ENCODE measurements at places on chromosomes 7 and 10. TPM values are rescaled to one million over a fixed set of nuclear protein-coding genes. Genes with fewer than 3 reads are reported as not detected.

- peaks cover 19% of the 10 kb centered on the region for H3K4me1 ChIP-seq
- H3K27ac ChIP-seq, result no peak overlapping the region
- no peak for DNase-seq
- H3K4me3 ChIP-seq, result peak overlapping the region; percentile 64
These were observed 6.3 kb upstream of the ZNF503 start for GRCh38 chr10:75407713-75408508.

- no peak overlapping the region for H3K4me3 ChIP-seq
- H3K27me3 ChIP-seq, result peaks cover 2% of the 10 kb centered on the region
- no peak overlapping the region for H3K27ac ChIP-seq
- DNase-seq, result no peak
These were observed 27.5 kb downstream of the DLG5 start for GRCh38 chr10:77899080-77899477.

DNA sequence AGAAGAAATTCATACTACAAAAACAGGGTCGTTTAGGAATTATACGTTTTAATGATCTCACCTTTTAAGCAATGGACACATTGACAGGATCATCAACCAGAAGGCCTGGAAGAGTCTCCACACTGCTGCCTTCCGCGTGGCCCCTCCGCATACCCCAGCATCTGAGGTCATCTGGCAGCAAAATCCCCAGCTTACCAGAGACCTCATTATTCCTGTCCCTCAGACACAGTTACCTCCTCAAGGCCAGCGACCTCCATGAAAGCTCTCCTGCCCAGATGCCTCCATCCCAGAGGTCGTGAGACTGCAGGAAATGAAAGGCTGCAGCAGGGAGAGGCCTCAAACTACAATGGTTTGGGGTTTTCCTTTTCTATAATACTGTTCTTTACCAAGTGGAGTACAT, 14.8 kb upstream of the GSAP start:
- no peak for DNase-seq
- H3K27me3 ChIP-seq, result no peaks in the 10 kb centered on the region
- H3K4me1 ChIP-seq, result peaks cover 27% of the 10 kb centered on the region
- H3K36me3 ChIP-seq, result no peaks in the 10 kb centered on the region

GRCh38 chr10:47022311-47023131, 111.3 kb downstream of the PTPN20 start:
- H3K27me3 ChIP-seq, result peaks cover 6% of the 10 kb centered on the region
- H3K4me3 ChIP-seq, result no peak overlapping the region
- no peak overlapping the region for H3K27ac ChIP-seq
- DNase-seq, result no peak

- no peak overlapping the region for H3K4me3 ChIP-seq
- no peak overlapping the region for H3K27ac ChIP-seq
- H3K36me3 ChIP-seq, result no peaks in the 10 kb centered on the region
These were observed 449.7 kb downstream of the AUTS2 start for GRCh38 chr7:70047891-70048448.

GRCh38 chr7:70071766-70072165, 473.5 kb downstream of the AUTS2 start:
- DNase-seq, result no peak
- H3K27me3 ChIP-seq, result no peaks in the 10 kb centered on the region
- H3K27ac ChIP-seq, result no peak overlapping the region
- H3K4me1 ChIP-seq, result no peaks in the 10 kb centered on the region
- H3K4me3 ChIP-seq, result no peak overlapping the region
- no peaks in the 10 kb centered on the region for H3K36me3 ChIP-seq

- H3K27ac ChIP-seq, result no peak overlapping the region
- DNase-seq, result no peak
- H3K4me3 ChIP-seq, result no peak overlapping the region
- H3K27me3 ChIP-seq, result peaks cover 3% of the 10 kb centered on the region
- no peaks in the 10 kb centered on the region for H3K4me1 ChIP-seq
- H3K36me3 ChIP-seq, result no peaks in the 10 kb centered on the region
These were observed 14.6 kb downstream of the ASB15 start for GRCh38 chr7:123616223-123616622.

Gene SPDYE18
- total RNA-seq, result 0.48 TPM

Data from activated CD4-positive, alpha-beta T cell treated with anti-CD3 and anti-CD28 coated beads for 36 hours (primary cell).